ENCODE measurements at places on chromosomes 1 and 21.

DNA sequence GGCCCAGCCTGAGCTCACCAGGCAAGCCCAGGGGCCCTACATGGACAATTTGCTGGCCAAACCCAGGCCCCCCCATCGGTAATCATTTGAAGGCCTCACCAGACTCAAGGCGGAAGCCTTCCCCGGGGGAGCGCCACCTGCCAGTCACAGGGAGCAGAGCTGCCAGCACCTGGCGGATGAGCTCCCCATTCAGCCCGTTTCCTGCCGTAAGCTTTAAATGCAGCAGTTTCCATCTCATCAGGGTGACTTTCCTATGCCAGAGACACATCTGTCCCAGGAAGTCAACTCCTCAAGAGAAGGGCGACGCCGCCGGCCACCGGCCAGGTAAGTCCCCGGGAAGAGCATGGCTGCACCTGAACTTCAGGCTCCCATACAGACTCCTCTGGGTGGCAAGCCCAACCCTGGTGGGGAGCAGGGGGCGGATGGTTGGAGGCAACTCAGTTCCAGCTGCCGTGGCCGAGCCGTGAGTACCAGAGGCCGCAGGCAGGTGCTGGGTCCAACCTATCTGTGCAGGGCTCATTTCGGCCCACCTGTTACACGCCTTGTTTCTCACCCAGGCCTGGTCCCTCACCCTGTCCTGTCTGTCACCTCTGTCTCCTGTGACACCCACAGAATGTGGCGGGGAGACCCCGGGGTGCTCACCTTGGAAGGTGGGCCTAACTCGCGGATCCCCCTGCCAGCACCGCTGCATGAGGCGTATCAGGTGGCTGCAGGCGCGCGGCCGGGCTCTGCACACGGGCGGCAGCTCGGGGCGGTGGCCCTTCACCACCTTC, 20.7 kb downstream of the RIPK4 start:
- no peak for DNase-seq

- DNase-seq, result no peak
These were observed 81.9 kb downstream of the SLC25A24 start for GRCh38 chr1:108117945-108118902.

- DNase-seq, result no peak
These were observed 13.1 kb upstream of the SLC25A34 start for GRCh38 chr1:15722836-15723532.

DNA sequence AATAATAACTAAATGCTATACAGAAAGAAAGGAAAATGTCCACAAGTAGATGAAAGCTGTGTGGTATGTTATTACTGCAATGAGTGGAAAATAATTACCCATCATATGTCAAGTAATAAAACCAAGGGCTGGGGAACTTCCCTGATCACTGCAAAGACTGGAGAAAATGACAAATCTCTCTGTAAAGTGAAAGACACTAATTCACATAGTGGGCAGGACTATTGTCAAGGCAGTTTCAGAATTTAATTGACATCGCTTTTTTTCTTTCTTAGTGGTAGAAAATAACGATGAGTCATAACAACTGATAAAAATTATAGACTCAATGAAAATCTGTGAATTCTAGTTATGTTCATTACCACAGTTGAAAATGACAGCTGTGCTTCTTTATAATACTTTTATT, 153.7 kb upstream of the ST6GALNAC5 start:
- no peak for DNase-seq

DNA sequence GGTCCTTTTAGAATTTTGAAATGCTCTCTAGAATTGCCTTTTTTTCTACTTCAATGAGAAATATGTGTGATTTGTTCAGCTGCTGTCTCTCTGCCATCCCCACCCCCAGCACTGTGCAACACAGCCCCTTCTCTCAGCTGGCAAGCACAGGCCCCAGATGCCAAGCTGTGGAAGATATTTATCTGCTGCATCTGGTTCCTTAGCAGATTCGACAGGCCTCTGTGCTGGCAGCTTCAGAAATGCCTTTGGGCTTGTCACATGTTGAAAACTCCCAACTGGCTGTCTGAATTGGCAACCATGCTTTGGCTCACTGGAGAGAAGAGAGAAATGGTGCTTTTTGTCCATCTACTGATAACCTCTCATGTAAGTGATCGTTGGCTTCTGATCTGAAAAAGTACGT, 206.7 kb upstream of the C1orf87 start:
- no peak for DNase-seq

- no peak for DNase-seq
These were observed 154.0 kb downstream of the TGFB2 start for GRCh38 chr1:218499011-218499691.

GRCh38 chr1:170660281-170660713, 3.6 kb upstream of the PRRX1 start:
- DNase-seq, result no peak

DNA sequence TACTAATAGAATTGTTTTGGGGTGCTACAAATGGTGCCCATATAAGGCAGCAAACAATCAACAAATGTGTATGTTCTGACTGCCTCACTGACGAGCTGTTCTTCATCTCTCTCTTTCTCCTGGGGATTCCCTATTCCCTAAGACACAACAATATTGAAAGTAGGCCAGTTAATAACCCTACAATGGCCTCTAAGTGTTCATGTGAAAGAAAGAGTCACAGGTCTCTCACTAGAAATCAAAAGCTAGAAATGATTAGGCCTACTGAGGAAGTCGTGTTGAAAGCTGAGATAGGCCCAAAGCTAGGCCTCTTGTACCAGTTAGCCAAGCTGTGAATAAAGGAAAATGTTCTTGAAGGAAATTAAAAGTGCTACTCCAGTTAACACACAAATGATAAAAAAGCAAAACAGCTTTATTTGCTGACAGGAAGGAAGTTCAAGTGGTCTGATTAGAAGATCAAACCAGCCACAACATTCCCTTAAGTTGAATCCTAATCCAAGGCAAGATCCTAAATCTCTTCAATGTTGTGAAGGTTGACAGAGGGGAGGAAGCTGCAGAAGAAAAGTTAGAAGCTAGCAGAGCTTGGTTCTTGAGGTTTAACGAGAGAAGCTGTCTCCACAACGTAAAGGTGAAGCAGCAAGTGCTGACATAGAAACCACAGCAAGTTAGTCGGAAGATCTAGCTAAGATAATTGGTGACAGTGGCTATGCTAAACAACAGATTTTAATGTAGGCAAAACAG, 26.3 kb downstream of the ATP2B4 start:
- DNase-seq, result no peak

DNA sequence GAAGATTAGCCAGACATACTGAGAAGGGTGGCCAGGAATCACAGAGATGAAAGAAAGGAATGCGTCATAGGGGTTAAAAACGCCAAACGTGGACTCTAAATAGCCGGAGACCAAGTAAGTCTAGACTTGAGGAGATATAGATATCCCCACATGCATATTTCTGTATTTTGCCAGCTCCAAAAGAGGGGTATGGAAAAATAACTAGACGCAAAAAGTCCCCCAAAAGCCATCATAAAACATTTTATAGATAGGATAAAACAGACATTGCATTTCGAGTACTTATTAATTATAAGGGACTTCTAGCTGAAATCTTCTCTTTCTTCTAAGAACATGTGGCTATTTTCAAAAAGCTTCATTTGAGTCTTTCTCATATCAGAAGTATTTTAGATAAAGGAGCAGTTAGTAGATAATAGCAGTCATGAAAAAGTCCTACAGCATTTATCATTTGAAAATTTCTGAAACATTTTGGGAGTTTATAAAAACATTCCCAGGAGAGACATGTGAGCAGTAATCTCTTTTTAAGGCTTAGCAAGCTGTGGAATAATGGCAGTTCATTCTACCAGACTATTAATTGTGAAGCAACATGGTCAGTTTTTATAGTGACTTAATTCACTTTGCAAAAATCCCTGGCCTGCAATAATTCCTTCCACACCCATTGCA, 6.1 kb downstream of the KIF26B start:
- no peak for DNase-seq

- DNase-seq, result no peak
These were observed 2.4 kb upstream of the WNT3A start for GRCh38 chr1:228004331-228004855.

- no peak for DNase-seq
These were observed 27.4 kb upstream of the PWP2 start for GRCh38 chr21:44079846-44080245.

GRCh38 chr1:99829269-99829668, 20.9 kb upstream of the AGL start:
- no peak for DNase-seq

DNA sequence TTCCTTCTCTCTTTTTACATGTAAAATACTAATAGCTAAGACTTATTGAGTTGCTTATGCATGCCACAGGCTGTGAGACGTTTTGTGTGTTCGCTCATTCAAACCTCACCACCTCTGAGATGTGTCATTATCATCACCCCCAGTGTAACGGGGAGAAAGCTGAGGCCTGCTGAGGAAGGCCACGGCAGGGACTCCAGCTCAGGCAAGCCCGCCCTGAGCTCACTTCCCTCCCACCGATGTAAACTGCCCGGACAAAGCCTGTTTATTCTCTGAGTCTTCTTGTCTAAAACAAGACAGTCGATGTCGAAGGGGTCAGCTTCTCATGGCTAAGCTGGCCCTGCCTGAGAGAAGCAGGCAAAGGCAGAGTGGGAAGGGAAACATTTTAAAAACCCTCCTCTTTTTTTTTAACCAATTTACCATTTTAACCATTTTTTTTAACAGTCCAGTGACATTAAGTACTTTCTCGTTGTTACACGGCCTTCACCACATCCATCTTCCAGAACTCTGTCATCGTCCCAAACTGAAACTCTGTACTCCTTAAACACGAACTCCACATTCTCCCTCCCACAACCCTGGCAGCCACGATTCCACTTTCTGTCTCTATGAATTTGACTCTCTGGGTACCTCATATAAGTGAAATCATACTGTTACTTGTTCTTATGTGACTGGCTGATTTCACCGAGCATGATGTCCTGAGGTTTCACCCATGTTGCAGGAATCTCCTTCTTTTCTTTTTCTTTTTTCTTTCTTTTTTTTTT, 204.8 kb upstream of the GALNT2 start:
- no peak for DNase-seq

DNA sequence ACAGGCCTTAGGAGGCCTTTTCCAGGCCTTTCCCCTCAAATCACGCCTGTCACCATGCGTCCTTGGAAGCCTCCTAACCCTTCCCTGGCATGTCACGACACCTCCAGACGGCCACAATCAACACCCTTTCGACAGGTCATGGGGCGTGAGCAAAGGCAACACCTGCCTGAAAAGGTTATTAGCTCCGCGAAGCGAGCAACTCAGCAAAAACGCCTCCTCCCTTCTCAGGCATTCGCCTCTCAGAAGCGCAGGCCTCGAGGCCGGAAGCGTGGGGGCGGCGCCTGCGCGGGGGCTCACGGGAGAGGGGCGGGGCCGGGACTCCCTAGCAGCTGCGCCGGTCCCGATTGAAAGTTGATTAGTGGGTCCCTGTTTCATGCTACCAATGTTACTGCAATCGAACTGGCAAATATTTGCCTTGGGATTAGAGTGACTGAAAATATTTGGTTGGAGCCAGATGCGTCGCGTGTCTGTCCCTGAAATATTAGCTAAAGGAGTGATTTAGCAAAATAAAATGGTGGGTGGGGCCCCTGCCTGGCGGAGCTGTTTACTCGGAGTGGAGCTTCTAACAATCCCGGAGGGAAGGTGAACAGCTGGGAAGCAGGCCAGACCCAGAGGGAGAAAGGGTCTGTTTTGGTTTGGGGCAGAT, 44.9 kb downstream of the GFI1 start:
- peak; percentile 88 for DNase-seq

DNA sequence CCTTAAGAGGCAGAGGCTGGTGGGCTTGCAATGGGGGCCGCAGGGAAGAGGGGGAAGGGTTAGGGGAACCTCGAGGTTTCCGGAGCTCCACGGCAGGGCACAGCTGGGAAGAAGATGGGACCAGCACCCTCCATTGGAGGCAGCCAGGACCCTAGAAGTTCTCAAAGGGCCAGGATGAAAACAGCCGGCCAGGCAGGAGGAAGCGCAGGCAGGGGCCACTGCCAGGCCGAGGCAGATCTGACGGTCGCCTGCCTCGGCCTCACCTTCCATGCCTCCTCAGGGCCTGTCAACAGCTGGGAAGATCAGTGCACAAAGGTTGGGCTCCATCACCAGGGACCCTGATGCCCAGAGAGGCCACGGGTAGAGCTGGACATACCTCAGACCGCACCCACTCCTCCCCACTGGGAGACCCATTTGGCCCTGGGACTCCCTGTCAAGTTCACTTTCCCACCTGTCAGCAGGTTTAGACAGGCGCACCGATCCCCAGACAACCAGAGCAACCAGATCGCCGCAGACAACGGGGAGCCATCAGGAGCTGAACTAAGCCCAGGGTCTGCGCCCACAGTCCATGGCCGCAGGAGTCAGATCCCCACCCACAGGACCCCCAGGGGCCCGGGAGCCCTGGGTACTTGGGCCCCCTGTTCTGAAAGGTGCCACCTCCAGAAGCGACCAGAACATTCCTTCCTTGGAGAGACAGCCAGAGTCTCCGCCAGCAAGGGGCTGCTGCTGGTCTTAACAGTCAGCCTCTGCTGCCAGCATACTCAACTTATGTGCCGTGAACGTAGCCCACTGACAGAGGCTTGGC, 2.2 kb downstream of the SLC19A1 start:
- DNase-seq, result peak; percentile 28

DNA sequence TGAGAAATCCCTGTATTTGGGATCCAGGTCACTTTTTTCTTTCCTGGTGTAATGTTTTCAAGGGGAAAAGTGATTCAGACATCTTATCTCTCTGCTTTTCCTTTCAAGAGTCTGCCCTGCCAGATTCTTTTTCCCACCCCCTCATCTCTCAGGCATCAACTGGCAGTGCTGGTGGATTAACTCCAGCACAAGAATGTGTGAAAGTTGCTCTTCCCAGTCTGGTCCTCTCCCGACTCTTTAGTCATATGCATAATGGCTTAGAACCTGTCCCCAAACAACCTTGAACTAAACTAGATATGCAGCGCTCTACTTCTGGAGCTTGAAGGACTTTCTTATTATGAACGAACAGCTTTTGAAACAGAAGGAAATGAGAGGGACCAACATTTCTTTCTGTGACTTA, 88.5 kb downstream of the SLC44A5 start:
- no peak for DNase-seq

- DNase-seq, result no peak
These were observed 33.5 kb upstream of the DPT start for GRCh38 chr1:168762473-168762872.

DNA sequence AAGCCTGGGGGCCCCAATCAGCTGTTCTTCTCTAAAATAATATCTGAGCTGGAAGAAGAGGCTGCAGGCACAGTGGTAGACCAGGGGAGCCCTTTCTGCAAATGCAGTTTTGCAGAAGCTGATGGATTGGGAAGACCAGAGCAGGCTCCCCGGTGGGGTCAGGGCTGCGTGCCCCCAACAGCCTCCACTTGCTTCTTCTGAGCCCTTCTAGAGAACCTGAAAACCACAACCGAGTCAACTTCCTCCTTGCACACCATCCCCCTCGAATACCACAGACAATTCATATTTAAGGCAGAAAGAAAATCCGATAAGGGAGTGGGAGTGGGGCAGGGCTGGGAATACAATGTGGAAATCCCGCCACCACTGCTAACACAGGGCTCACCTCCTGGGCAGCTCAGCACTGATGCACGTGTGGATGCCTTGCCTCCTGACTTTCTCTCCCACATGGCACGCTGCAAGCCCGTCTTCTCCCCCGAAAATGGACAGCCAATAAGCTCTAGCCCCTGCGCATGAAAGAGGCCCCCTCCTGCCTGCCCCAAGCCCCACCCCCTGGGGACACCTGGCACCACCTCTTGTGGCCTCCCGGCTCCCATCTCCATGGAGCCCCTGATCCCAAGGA, 25.4 kb upstream of the ALDH4A1 start:
- DNase-seq, result no peak

GRCh38 chr1:175804561-175804960, 61.2 kb upstream of the TNR start:
- DNase-seq, result no peak

- no peak for DNase-seq
These were observed 15.0 kb upstream of the IFNGR2 start for GRCh38 chr21:33388188-33388587.

All from Caco-2 (cell line).